ENCODE measurements at places on chromosomes 13 and 19.

DNA sequence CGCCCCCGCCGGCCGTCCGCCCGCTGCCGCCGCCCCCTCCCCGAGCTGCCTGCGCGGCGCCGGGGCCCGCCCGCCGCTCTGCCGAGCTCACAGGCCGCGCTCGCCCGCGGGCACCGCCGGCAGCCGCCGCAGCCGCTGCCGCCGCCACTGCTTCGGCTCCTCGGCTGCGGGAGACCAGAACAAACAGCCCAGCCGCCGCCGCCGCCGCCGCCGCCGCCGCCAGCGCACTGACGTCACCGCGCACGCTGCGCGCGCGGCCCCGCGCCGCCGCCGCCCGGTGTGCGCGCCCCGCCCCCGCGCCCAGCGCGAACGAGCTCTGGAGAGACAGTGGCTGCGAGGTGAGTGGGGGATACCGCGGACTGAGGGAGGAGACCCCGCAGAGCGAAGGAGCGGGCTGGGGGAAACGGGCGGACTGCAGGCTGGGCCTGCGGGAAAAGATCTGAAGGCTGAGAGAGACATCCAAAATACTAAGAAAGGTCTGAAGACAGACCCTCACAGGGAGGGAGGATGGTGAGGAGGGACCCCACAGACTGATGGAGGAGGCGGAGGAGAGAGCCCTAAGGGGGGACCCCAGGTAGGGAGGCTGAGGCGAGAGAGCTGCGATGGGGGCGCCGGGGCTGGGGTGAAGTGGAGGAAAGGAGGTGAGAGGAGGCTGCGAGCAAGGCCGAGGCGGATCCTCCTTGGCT, at the start of gene BRD4:
Gene BRD4, minus strand, starts transcription at position 229 of the 686 bp plus-strand sequence. CDS start 59,440 bp downstream, outside the sequence.
- DNase-seq = peak; percentile 83

DNA sequence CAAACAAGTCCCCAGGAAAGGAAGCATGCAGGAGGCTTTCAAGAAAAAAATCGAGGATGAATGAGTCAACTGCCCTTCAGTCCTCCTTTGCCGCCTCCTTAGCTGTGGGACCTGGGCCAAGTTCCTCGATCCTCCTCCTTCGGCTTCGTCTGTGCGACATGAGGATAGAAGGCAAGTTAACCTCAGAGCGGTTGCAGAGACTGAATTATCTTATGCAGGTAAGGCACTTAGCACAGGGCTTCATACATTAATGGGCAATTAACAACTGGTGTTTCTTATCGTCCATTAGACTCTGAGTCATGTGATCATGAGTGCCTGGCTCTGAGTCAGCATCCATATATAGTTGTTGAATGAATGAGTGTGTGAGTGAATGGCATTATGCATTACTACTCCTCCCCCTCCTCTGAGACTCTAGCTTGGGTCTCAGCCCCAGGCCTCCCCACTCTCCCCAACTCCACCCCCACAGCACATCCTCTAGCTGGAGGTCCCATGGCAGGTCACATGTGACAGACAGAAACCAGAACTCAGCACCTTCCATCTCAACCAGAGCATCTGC, 1.6 kb upstream of the TTC9B start:
- DNase-seq = no peak

DNA sequence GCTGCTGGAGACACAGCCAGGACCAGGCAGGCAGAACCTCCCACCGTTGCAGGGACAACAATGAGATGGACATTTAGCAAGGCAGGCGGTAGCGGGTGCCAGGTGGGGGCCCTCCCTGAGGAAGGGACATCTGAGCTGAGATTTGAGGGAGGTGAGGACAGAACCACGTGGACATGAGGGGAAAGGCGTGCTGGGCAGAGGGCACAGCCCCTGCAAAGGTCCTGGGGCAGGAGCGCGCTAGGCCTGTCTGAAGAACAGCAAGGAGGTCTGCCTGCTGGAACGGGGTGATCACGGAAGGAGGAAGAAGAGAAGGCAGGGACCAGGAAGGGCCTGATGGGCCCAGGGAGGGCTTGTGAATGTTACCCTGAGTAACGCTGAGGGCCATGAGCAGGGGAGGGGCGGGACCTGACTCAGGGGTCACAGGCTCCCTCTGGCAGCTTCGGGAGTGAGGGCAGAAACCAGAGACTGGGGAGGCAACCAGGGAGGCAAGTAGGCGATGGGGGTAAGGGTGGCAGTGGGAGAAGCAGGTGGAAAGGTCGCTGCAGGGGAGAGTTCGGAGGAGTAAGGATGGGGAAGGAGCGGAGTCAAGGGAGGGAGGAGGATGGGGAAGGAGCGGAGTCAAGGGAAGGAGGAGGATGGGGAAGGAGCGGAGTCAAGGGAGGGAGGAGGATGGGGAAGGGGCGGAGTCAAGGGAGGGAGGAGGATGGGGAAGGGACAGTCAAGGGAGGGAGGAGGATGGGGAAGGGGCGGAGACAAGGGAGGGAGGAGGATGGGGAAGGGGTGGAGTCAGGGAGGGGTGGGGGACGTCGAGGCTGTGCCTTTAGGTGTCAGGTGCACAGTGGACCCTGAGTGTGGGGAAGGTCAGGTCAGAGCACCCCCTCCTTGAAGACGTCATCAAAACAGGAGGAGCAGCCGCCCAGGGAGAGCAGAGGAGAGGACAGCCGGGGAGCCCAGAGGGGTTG, 15.7 kb upstream of the B3GNT3 start:
- DNase-seq = no peak

DNA sequence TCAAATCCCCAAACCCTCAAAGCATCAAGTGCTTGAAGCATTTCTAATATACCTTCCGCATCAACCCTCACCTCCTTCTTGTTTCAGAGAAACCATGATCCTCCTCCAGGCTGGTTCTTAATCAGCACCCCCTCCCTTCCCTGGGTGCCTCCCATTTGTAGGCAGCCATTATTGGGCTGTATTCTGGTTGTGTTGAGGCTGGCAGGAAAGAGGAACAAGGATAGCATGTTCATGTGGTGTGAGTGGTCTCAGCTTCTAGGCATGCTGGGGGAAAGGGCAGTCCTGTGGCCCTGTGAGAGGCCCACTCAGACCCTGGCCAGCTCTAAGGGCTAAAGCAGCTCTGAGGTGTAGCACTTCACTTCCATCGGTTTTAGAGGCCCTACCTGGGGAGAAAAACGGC, 18.9 kb upstream of the TRIM13 start:
- no peak for DNase-seq

DNA sequence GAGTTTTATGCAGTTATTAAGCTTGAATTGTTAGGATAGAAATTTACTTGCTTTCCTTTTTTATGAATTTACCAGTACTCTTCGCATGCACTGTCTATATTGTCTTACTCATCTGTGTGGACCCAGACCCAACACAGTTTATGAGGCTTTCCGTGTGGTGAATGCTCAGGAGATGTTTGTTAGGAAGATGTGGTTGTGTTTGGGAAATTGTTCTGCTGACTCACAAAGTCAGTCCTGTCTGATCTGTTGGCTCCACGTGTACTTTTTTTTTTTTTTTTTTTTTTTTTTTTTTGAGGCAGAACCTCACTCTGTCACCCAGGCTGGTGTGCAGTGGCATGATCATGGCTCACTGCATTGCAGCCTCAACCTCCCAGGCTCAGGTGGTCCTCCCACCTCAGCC, 532.5 kb downstream of the LMO7 start:
- DNase-seq = no peak

DNA sequence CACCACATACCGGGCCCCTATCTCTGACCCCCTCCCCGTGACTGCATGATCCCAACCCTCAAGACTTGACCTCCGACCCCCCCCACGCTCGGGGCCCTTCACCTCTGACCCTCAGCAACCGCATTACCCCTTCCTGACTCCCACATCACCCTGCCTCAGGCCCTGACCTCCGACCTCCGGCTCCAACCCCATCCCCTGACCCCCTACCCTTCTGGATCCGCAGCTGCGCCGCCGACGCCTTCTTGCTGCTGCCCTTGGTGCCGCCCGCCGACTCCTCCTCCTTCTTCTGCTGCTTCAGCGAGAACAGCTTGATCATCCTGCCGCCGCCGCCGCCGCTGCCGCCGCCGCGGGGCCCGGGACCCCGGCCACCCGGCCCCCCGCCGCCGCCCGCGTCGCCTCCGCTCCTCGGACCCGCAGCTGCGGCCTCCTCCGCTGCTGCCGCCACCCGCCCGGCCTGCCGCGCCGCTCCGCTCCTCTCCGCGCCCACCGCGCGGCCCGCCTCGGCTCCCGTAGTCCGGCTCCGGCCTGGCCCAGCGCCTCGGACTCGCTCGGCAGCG, at the start of gene UBE2M:
Gene UBE2M, minus strand, starts transcription at position 546 of the 557 bp plus-strand sequence. Its CDS starts 230 bp downstream, at position 316.
- peak; percentile 65 for DNase-seq

DNA sequence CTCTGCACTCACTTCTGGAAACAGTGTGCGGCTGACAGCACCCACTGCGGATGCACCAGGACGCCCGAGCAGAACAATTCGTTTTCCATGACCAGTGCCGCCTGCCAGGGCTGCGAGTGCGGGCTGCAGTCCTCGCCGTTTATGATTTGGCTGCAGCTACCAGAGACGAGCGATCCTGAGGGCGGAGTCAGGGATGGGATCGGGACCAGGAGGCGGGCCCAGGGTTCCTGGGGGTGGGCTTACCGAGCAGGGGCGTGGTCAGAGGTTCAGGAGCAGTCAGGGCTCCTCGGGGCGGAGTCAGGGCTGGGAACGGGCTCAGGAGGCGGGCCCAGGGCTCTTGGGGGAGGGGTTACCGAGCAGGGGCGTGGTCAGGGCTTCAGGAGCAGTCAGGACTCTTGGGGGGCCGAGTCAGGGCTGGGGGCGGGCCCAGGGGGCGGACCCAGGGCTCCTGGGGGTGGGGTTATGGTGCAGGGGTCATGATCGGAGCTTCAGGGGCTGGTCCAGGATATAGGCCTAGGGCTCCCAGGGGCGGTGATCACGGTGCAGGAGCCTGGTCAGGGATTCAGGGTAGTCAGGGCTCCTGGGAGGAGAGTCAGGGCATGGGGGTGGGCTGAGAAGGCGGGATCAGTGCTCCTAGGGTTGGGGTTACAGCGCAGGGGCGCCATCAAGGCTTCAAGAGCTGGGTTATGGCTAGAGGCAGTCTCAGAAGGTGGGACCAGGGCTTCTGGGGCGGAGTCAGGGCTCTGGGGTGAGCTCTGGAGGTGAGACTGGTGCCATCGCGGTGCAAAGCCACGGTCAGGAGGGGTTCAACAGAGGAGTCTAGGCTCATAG, 1.7 kb downstream of the KLK4 start:
- peak; percentile 2 for DNase-seq

- no peak for DNase-seq
Measured at GRCh38 chr19:4121273-4121612, 2.7 kb downstream of the MAP2K2 start.

GRCh38 chr13:20729633-20730585, 26.4 kb downstream of the IL17D start:
- DNase-seq = no peak

DNA sequence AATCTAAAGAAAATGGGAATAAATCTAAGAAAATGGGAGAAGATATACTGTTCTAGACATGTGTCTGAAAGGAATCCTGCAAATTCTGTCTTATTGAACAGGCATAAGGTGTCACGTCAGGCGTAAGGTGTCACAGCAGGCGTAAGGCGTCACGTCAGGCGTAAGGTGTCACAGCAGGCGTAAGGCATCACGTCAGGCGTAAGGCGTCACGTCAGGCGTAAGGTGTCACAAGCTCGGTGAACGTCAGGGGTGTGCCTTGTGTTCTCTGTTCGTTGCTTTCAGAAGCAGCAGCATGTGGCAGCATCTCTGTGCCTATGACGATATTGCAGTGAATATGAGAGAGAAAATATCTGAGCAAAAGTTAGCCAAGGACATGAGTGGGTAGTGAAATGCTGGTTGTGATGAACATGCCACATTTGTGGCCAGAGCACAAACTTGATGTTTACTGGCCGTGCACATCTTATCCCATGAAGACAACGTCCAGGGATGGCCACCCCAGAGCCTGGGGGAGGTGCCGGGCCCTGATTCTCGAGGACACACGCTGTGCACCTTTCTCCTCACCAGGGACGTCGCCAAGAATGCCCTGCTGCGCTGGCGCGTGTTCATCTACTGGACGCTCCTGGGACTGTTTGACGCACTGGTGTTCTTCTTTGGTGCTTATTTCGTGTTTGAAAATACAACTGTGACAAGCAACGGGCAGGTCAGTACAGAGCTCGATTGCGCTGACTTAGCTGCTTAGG, 107.0 kb upstream of the MCF2L start:
- no peak for DNase-seq

DNA sequence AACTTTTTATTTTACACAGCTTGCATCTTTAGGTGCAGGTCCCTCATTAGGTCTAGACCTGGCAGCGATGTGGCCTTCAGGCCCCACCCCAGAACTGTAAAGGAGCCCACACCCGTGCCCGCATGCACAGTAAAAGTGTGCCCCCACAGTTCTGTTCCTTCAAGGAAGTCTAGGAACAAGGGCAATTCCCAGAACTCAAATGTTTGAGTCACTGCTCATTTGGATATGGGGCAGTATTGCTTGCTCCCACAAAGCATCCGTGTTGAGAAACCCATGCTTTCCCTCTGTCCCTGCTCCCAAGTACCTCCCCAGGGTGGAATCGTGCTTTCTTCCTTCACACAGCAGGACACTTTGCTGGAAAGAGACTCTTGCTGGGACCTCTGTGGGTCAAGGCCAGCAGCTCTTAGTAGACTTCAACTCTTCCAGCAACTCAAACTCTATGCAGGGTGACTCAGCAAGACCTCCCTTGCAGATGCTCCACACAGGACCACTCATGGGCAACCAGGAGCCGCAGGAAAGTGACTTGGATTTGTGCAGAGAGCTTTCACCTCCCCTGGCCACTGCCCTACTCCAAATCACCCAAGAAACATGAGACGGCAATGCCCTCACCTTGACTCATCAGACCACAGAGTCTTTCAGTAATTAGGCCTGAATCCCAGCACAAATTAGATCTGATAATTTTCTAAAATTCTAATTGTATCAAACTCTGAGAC, 12.3 kb downstream of the SLC7A1 start:
- no peak for DNase-seq

- no peak for DNase-seq
Measured at GRCh38 chr13:112729408-112729807, 39.6 kb downstream of the ATP11A start.

GRCh38 chr19:41409288-41409687, 11.7 kb downstream of the BCKDHA start:
- DNase-seq = no peak

GRCh38 chr13:109684824-109685202, 101.6 kb downstream of the IRS2 start:
- no peak for DNase-seq

GRCh38 chr13:36806102-36806501, 12.9 kb upstream of the RFXAP start:
- DNase-seq = no peak

DNA sequence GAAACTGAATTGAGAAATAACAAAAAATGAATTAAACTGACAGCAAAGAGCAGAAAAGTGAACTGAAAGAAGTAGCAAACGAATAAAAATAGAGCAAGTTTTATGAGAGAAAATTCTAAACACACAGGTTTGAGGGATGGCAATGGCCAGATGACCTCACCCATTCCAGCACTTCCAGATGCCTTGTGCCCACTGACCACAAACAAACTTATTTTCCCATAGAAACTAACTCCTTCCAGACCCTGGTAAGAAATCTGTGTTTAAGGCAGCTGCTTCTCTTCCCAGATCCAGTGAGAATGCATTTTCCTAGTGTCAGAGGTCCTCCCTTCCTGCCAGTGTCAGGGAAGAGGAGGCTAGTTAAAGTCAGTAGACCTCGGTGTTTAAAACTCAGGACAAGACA, 51.7 kb downstream of the RXFP2 start:
- DNase-seq = no peak

DNA sequence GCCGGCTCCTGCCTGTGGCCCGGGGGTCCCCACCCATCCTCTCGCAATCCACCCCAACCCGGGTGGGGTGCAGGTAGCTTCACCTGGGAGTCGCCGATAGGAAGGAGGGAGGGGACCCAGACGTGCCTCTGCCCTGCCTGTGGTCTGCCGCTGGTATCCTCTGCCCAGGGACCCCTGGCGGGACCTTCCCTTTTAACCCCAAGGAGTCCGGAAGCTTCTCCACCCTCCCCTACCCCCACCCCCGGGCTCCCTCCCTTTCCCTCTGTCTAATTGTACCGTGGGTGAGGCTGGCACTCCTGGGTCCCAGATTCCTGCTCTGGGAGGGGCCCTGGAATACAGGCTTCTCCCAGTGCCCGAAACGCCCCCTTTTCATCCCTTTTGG, at the start of gene KLK10:
Gene KLK10, minus strand, starts transcription at position 166 of the 382 bp plus-strand sequence. CDS start 579 bp downstream, outside the sequence.
- DNase-seq = no peak
